Progenitor cell of endocrine pancreas (in vitro differentiated cells): ENCODE measurements at places on chromosomes 1 and 21.

DNA sequence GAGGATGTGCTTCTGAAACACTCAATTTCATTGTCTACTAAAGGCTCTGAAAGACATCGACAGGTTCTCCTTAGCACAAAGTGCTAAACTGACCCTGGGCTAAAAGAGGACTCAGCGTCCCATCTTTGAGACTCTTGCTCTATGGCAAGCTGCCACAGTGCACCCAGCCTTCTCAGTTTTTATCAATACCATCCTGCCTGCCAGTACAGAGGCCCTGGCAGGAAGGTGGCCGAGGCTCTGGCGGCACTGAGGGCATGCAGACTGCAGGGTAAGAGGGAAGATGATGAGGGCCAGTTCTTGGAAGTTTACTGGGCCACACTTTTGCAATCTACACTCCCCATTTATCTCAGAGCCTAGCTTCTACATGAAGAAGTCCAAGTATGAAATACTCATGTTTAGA, 5.3 kb downstream of the OLFML2B start:
- DNase-seq, result no peak

- DNase-seq, result no peak
These were observed 46.2 kb downstream of the SH3GLB1 start for GRCh38 chr1:86750530-86750929.

GRCh38 chr1:91819038-91819788, 66.7 kb downstream of the TGFBR3 start:
- DNase-seq, result no peak

- no peak for DNase-seq
These were observed 2.3 kb downstream of the NENF start for GRCh38 chr1:212434992-212435391.

- DNase-seq, result no peak
These were observed 79.4 kb upstream of the ACTRT2 start for GRCh38 chr1:2941907-2942306.

DNA sequence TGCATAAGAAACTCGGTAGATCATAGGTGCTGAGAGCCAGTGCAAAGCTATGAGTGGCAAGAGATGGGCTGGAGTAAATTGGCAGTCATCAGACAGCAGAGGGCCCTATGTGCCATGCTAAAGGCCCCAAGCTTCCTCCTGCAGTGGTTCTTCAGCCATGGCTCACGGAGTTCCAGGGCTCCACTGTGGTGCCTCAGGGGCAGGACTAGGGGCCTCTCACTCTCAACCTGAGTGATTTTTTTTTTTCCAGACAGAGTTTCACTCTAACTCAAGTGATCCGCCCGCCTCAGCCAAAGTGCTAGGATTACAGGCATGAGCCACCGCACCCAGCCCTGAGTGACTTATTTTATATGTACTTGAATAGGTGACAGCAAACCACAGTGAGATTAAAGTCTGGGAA, 10.4 kb upstream of the GJA8 start:
- DNase-seq, result no peak

GRCh38 chr1:1628754-1629429, 3.1 kb upstream of the MMP23B start:
- DNase-seq, result no peak

DNA sequence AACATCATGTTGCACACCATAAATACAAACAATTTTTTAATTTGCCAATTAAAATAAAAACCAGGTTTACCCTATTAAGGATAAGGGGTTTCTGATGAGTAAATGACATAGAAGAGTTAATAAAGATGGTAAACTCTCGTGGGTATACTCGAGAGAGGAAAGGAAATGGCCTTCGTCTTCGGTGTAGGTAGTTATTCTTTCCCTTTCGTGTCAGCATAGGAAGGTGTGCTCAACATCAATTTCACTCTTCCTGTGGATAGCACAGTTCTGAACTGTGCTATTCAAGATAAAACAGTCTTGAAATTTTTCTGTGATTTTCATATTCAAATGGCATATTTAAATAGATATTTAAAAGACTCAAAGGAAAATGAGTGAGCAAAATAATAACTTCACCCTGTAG, 98.2 kb downstream of the RGL1 start:
- no peak for DNase-seq

GRCh38 chr1:74517599-74518051, 5.2 kb upstream of the LRRC53 start:
- DNase-seq, result no peak

- DNase-seq, result no peak
These were observed 118.0 kb downstream of the ACTL8 start for GRCh38 chr1:17873007-17873675.

- DNase-seq, result peak; percentile 13
These were observed 855 bp upstream of the IVNS1ABP start for GRCh38 chr1:185317886-185318310.

DNA sequence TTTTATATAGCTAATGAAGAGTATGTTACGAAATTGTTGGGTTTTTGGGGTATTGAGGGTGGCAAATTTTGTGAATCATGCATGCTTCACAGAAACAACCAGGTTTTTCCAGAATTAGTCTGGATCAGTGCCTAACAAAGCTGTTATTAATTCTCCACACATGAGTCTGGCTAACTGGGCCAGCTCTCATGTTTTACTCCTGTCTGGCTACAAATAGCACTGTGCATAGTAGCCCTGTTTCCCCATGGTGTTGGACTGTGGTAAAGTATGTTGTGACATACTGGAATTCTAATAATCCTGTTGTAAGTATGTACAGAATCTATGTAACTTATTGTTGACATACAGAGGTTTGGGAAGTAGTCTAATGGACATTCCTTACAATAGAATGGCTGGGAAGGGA, 35.8 kb downstream of the S100B start:
- no peak for DNase-seq

DNA sequence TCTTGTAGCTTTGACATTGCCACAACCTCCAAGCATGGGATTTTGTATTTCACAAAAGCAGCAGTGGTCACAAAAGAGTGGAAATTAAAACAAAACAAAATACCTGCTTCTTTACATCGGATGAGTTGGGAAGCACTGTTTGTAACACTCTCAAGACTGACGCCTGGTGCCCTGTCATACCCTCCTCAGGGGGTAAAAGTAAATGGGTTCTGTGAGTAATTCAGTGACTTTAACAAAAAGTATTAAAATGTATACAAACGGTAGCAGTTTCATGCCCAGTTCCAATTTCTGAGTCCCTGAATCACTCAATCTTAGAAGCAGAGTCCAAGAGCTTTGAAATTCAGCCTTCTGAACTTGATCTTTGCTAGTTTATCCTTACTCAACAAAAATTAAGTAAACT, 152.5 kb downstream of the TIAM1 start:
- DNase-seq, result no peak

DNA sequence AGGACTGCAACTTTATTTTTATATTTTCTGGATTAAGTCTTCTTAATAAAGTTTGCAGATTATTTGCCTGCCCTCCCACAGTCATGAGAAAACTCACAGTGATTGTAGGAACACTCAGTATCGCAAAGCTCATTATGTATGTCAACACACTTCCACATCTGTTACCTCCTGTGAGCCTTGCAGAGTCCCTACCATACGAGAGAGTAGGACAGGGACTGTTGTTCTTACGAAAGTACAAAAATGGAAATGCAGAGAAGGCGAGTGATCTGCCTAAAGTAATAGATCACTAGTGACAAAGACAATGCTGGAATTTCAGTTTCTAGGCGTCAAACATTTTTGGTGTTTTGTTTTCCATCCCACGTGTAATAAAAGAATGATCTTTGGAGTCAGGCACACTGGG, 131.7 kb downstream of the SYT2 start:
- no peak for DNase-seq

GRCh38 chr1:176691251-176692228, 228.6 kb downstream of the PAPPA2 start:
- DNase-seq, result no peak

GRCh38 chr1:246068619-246069509, 438.2 kb downstream of the SMYD3 start:
- no peak for DNase-seq

GRCh38 chr1:207097871-207098324, 6.1 kb upstream of the C4BPA start:
- DNase-seq, result no peak

DNA sequence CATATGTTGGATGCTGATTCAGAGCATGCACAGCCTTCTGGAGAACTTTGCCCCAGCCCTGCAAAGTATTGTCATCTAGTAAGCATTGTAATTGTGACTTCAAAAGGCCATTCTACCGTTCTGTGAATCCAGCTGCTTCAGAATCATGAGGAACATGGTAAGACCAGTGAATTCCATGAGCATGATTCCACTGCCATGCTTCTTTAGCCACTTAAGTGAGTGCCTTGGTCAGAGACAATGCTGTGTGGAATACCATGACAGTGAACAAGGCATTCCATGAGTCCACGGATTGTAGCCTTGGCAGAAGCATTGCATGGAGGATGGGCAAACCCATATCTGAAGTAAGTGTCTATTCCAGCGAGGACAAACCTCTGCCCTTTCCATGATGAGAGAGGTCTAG, 123.7 kb downstream of the S1PR1 start:
- DNase-seq, result no peak

- no peak for DNase-seq
These were observed 277.5 kb upstream of the KAZN start for GRCh38 chr1:14320986-14321385.

DNA sequence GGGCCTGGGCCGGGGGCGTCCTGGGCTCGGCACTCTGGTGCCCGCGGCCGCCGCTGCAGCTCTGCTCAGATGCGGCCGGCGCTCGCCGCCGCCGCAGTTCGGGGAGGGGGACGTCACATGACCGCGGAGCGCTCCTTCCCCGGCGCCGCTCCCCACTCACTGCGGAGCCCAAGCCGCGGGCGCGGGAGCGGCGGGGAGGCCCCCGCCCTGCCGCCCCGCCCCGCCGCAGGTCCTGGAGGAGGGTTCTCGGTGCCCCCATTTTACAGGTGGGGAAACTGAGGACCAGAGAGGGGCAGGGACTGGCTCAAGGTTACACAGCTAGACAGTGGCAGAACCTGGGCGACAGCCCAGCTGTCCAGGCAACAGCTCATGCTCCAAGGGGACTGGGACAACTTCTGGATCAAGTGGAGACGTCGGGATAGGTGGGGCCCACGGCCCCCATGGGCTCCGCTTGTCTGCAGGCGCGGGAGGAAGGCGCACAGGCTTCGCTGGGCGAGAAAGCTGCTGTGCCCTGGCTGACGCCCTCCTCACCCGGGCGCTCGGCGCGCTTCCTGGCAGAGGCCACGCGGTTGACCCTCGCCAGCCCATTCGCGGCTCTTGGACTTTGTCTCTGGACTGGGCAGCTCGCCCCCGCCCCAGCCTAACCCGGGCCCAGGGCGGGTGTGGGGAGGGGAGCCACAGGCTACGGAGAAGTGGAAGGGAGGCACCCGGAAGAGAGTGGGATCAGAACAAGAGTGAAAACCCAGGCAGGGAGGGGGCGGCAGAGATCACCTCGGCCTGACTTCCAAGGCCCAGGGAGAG, at the start of gene RAP1GAP:
Gene RAP1GAP (minus strand): TSS at position 100 of the 801 bp plus-strand sequence. CDS start 49,325 bp downstream, outside the sequence.
- DNase-seq, result no peak

DNA sequence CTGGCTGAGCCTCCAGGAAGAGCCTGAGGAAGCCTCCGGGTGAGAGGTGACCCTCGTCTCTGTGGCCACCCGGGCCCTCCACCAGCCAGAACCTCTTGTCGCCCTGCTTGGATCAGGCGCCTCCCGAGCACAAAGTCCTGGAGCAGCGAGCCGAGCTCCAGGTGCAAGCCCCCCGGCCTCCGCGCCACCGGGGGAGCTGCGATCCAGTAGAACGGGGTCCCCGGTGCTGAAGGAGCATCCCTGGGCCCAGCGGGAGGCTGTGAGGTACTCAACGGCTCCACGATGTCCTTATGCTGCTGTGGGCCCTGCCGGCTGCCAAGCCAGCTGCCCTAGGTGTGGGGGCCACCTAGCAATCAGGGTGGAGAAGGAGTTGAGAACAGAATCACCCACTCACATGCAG, 102.8 kb downstream of the PRDM16 start:
- no peak for DNase-seq

GRCh38 chr1:202553560-202554038, 156.7 kb downstream of the SYT2 start:
- no peak for DNase-seq
